Left ventricle myocardium inferior (tissue), 1 donor: ENCODE measurements at places on chromosomes 16 and 17.
A peak's percentile ranks its signal among the peaks of the same experiment; 100 is the strongest.

GRCh38 chr17:10728331-10728892, 1.4 kb downstream of the TMEM220 start:
- peaks cover 25% of the 10 kb centered on the region for H3K36me3 ChIP-seq
- peaks cover 16% of the 10 kb centered on the region for H3K4me1 ChIP-seq
- no peak for DNase-seq
- H3K4me3 ChIP-seq = peak overlapping the region; percentile 85
- no peaks in the 10 kb centered on the region for H3K27me3 ChIP-seq

DNA sequence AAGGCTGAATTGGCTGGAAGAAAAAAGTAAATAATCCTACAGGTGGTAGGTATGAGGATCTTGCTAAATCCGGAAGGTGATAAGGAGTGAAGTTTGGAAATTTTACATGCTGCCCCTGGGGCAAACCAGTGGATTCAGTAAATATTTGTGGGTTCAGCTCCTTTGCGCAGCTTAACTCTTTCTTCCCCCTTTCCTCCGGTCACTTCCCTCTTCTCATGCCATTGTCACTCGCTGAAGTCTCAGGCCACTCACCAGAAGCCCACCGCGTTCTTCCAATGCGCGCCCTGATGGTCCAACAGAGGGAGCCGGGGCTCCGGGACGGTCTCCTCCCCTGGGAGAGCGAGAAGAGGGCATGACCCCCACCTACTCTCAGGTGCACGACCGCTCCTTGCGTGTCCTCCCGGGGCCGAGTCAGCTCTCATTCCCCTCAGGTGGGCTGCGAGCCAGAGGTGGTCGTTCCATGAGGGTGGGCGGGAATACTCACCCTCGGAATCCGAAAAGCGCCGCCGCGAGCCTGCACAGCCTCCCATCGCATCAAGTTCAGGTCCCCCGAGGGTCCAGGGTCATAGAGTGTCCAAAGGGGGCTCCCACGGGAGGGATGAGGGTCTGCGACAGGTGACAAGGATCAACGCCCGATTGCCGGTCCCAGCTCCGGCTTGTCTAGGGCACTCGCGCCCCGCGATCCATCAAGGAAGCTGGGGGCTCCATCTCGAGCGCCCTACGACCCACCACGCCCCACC, 474 bp downstream of the CLN3 start:
- peaks cover 32% of the 10 kb centered on the region for H3K36me3 ChIP-seq
- peak overlapping the region; percentile 95 for H3K4me3 ChIP-seq
- peaks cover 13% of the 10 kb centered on the region for H3K4me1 ChIP-seq

GRCh38 chr16:22070361-22071330, 21.7 kb upstream of the VWA3A start:
- H3K27ac ChIP-seq = peak overlapping the region; percentile 61
- peak overlapping the region; percentile 31 for H3K4me3 ChIP-seq
- peaks cover 5% of the 10 kb centered on the region for H3K36me3 ChIP-seq
- H3K4me1 ChIP-seq = peaks cover 38% of the 10 kb centered on the region
- peak; percentile 28 for DNase-seq

DNA sequence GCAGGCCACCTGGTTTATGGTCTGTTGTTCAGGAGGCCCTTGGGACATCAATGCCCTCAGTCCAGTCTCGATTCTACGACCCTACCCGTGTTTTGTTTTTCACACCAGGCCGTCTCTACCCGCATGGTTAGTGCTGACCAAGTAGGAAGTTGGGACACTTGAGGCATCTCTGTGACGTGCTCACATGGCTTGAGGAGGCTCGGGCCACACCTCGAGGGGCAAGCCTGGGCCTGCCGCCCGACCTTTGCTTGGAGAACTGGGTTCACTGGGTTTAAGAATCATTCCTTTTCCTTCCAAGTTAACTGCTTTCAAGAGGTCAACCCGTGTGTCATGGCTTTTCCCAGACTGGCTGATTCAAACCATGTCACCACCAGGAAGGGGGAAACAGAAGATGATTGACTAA, 86.8 kb downstream of the CMIP start:
- DNase-seq = no peak
- H3K27me3 ChIP-seq = no peaks in the 10 kb centered on the region
- no peaks in the 10 kb centered on the region for H3K36me3 ChIP-seq
- no peak overlapping the region for H3K27ac ChIP-seq
- peaks cover 13% of the 10 kb centered on the region for H3K4me1 ChIP-seq

DNA sequence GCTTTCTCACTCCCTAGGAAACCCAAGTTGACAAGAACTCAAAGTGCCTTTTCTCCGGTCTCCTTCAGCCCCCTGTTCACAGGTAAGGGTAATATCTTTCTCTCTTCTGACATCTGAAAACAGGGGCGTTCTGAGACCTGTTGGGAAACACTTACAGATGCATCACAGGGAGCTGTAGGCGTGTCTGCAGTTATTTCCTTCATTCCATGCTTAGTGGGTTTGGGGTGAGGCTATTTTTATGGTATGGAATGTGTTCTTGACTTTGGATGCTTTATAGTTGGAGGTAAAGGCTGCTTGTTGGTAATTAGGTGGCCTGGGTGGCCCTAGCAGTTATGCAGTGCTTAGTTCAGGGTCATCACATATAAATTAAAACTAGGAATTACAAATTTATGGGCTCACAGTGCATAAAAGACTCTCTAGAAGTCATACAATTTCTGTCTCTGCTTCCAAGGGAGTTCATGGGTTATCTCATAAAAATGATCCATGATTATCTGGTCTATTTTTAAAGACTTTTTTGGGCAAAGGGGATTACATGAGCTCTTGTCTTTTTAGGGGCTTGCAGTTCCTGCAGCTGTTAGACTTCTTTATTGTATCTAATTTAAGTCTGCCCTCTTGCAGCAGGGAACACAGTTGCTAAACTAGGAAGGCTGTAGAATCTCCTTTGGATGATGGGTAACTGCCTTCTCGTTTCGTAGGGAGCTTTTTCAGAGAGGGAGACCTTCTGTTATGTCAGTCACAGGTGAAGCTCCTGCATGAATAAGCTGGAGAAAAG, 10.2 kb downstream of the SOCS7 start:
- peaks cover 47% of the 10 kb centered on the region for H3K4me1 ChIP-seq
- H3K36me3 ChIP-seq = peaks cover 39% of the 10 kb centered on the region
- no peak overlapping the region for H3K27ac ChIP-seq
- no peaks in the 10 kb centered on the region for H3K27me3 ChIP-seq
- H3K4me3 ChIP-seq = no peak overlapping the region

- H3K4me1 ChIP-seq = no peaks in the 10 kb centered on the region
- H3K36me3 ChIP-seq = peaks cover 42% of the 10 kb centered on the region
- no peaks in the 10 kb centered on the region for H3K27me3 ChIP-seq
- no peak for DNase-seq
Observed at GRCh38 chr17:69088643-69089200, 28.0 kb upstream of the ABCA9 start.

DNA sequence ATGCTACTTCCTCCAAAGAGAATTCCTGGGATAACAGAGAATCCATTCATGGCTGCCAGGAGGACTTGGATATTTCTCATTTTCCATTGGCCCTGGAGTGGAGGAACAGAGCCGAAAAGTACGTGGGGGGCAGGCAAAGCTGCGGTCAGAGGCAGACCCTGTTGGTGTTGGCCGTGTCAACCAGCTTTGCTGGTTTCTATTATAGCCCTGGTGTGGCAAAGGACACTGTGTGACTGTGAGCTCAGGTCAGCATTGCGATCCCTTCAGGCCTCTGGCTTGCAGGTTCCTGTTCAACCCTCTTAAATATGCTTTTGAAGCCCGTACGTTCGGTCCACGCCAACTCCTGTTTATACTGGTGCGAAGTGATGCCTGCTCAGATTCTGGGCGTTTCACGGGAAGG, 596.2 kb downstream of the MAF start:
- H3K4me1 ChIP-seq = no peaks in the 10 kb centered on the region
- H3K27ac ChIP-seq = no peak overlapping the region
- H3K4me3 ChIP-seq = no peak overlapping the region
- H3K36me3 ChIP-seq = no peaks in the 10 kb centered on the region
- no peak for DNase-seq

GRCh38 chr17:56173958-56174835, 20.9 kb downstream of the ANKFN1 start:
- no peaks in the 10 kb centered on the region for H3K36me3 ChIP-seq
- peak overlapping the region; percentile 55 for H3K27ac ChIP-seq
- H3K4me1 ChIP-seq = peaks cover 19% of the 10 kb centered on the region
- no peak for DNase-seq

GRCh38 chr17:73719588-73720071, 75.4 kb upstream of the SDK2 start:
- H3K27ac ChIP-seq = no peak overlapping the region
- peak; percentile 43 for DNase-seq
- peaks cover 14% of the 10 kb centered on the region for H3K4me1 ChIP-seq
- H3K36me3 ChIP-seq = no peaks in the 10 kb centered on the region
- no peak overlapping the region for H3K4me3 ChIP-seq

DNA sequence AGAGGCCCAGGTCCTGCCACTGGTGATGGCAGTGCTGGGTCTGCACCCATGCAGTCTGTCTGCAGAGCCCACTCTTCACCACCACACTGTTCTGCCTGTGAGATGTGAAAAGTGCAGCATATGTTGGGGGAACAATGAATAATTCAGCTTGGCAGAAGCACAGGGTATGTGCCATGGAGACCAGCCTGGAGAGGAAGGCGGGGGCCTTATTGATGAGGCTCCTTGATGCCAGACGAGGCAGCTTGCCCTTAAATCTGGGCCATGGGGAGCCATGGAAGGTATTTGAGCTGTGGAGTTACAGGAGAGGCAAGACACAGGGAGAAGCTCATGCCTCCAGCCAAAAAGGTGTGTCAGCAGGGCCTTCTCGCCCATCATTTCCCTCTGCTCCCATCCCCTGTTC, 124.7 kb downstream of the C16orf78 start:
- no peak overlapping the region for H3K4me3 ChIP-seq
- H3K27ac ChIP-seq = no peak overlapping the region
- H3K36me3 ChIP-seq = no peaks in the 10 kb centered on the region

DNA sequence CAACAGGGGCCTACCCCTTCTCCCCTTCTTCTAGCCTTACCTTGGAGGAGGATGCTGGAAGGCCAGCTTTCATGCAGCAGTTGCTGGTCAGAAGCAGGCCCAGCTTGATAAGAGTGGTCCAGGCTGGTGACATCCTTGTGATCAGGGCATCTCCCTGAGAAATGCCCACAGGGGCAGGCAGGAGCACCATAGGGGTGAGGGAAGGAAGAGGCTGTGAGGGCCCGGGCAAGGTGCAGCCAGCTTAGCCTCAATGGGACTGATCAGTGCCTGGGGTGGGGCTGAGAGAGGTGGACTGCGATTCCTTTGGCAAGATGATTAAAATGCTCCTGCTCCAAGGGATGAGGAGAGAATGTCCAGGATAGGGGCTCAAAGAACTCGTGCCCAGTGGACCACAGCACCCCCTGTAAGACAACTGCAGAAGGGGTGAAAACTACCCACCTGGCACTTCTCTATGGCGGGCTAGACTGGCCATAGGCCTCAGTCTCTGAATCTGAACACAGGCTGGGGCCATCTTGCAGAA, 9.5 kb upstream of the GALK1 start:
- peaks cover 51% of the 10 kb centered on the region for H3K36me3 ChIP-seq
- H3K4me3 ChIP-seq = no peak overlapping the region
- H3K27me3 ChIP-seq = no peaks in the 10 kb centered on the region
- peaks cover 47% of the 10 kb centered on the region for H3K4me1 ChIP-seq
- DNase-seq = no peak
- H3K27ac ChIP-seq = peak overlapping the region; percentile 97

GRCh38 chr16:84823484-84823883, 3.7 kb downstream of the CRISPLD2 start:
- DNase-seq = no peak
- peak overlapping the region; percentile 83 for H3K27ac ChIP-seq
- H3K36me3 ChIP-seq = no peaks in the 10 kb centered on the region
- H3K27me3 ChIP-seq = peaks cover 30% of the 10 kb centered on the region
- peaks cover 64% of the 10 kb centered on the region for H3K4me1 ChIP-seq

DNA sequence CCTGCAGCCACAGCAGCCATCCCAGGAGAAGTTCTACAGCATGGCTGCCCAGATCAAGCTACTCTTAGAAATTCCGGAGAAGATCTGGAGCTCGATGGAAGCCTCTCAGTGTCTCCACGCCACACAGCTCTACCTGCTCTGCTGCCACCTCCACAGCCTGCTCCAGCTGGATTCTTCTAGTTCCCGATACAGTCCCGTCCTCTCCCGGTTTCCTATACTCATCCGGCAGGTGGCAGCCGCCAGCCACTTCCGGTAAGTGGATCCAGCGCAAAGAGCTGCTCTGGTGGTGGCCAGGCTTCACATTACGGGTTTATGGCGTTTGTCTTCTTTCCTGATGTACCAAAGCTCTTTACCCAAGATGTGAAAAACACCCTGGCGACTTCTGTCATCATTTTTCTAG, 3.6 kb downstream of the COG1 start:
- H3K4me1 ChIP-seq = peaks cover 42% of the 10 kb centered on the region
- no peak overlapping the region for H3K27ac ChIP-seq
- H3K36me3 ChIP-seq = peaks cover 52% of the 10 kb centered on the region
- H3K27me3 ChIP-seq = no peaks in the 10 kb centered on the region
- H3K4me3 ChIP-seq = no peak overlapping the region
- no peak for DNase-seq

DNA sequence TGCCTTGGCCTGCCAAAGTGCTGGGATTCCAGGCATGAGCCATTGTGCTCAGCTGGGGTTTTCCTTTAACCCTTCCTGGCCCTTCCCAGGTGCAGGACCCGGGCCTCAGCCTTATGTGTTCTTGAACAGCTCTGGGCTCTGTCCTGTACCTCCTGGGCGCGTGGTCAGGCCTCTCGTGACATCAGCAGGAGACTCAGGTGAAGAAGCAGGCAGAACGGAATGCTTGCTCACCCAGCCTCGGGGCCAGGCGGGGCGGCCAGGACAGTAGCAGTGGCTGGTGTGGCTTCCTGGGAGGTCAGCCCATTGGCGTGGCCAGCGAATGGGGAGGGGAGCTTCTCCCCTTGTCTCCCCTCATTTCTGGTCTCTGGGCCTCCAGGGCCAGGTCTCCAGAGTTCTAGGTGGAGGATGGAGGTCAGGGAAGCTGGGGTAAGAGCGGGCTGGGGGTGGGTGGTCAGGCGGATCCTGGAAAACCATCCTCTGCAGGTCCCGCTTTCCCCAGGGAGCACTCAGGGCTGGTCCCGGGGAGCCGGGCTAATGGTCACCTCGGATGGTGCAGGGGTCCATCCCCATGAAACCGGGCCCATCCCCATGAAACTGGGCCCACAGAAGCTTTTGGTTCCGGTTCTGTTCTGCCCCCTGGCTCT, 281.5 kb downstream of the SEC14L1 start:
- no peaks in the 10 kb centered on the region for H3K27me3 ChIP-seq
- H3K4me1 ChIP-seq = peaks cover 87% of the 10 kb centered on the region
- no peak overlapping the region for H3K4me3 ChIP-seq
- no peaks in the 10 kb centered on the region for H3K36me3 ChIP-seq
- no peak for DNase-seq

DNA sequence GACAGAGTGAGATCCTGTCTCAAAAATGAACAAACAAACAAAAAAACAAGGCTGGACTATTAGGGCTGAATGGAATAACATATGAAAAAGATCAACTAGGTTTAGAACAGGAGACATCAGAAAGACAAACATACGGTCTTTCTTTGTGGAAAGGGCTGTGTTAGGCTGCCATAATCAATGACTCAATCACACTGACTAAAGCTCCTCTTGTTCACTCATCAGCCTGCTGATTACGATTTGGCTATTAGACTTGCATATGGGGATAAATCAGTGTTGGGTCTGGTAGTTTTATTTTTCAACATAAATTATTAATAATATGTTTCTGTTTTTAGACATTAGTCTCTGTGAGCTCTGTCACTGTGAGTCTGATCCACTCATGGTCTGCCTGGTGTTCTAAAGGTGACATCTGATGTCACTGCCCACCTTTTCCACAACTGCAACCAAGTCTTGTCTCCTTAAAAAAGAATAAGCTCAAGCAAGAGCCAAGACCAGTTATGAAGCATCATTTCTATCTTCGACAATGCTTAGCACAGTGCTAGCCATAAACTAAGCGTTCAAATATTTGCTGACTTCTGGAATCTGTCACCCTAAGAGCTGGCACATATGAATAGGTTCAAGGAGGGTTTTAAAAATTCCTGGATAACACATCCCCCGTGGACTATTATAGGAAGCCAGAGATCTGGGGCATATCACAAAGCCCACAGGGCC, 10.2 kb downstream of the CFAP20 start:
- H3K36me3 ChIP-seq = peaks cover 27% of the 10 kb centered on the region
- no peak for DNase-seq
- H3K27ac ChIP-seq = peak overlapping the region; percentile 70
- H3K4me1 ChIP-seq = peaks cover 98% of the 10 kb centered on the region
- H3K27me3 ChIP-seq = no peaks in the 10 kb centered on the region
